ENCODE measurements at places on chromosomes 5 and 9.

DNA sequence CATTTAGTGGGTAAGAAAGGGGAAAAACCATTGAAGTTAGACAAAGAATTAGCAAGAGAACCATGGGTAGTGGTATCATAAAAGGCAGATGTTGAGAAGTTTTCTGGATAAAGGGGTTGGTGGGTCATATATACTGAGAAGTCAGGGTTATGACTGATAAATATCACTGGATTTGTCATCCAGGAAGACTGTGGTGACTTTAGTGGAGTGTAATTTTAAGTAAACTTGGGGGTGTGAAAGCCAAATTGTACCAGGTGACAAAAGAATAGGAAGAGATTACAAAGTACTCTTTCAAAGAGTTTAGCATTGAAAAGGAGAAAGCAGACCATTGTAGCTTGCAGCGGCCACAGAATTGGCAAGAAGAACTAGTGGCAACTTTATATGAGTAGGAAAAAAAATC lies 315.2 kb upstream of the DMAC1 start:
- DNase-seq = no peak

DNA sequence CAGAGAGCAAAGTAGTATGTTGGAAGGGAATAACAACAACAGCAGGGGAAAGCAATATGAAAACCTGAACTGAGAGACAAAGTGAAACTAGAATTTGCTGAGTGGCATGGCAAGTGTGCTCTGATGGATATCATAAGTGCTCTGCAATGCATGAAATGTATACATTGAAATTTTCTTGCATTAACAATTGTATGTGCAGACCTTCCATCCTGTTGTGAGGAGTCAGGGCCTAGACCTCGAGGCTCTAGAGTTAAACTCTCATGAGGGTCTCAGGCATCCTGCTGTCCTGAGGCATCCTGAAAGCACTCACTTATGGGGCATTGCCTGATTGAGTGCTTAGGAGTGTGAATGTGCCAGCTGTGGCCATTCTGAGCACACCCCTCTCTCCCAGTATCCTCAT lies 1.1 kb downstream of the ECM2 start:
- no peak for DNase-seq

DNA sequence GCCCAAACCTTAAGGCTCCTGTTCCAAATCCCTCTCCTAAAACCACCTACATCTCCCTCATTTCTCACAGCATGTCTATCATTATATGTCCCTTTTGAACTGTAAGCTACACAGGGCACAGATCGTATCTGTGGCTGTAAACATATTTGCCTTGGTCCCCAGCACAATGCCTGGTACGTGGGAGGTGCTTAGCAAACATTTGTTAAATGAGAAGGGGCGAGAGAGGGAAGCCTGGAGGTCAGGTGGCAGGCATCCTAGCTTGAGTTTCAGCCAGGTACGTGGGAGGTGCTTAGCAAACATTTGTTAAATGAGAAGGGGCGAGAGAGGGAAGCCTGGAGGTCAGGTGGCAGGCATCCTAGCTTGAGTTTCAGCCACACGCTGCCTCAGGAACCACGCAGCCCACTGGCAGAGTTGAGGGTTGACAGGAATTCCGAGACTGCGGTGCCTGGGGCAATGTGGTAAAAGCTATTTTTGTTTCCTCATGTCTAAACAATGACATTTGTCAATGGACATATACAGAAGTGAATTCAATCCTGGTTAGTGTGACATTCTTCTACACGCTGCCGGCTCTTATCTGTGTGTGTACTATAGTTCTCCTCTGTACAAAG lies 113.6 kb downstream of the EFNA5 start:
- DNase-seq = no peak

DNA sequence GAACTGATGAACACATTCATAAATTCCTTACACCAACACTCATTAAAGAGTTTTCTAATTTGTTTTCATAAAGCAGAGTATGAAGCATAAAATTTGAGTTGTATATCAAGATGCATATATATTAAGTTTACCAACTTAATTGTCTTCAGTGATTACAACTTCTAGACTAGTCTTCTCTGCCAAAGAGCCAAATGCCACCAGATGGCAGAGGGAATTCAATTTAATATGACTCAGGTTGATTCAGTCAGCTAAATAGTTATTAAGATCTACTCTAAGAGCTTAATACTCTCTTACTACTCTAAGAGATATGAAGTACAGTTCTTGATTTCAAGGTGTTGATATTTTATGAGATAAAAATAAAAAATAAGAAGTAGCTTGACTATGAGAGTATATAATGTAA lies 53.4 kb downstream of the CDH10 start:
- no peak for DNase-seq

GRCh38 chr9:78830301-78830700 lies 533.4 kb downstream of the PSAT1 start:
- no peak for DNase-seq

DNA sequence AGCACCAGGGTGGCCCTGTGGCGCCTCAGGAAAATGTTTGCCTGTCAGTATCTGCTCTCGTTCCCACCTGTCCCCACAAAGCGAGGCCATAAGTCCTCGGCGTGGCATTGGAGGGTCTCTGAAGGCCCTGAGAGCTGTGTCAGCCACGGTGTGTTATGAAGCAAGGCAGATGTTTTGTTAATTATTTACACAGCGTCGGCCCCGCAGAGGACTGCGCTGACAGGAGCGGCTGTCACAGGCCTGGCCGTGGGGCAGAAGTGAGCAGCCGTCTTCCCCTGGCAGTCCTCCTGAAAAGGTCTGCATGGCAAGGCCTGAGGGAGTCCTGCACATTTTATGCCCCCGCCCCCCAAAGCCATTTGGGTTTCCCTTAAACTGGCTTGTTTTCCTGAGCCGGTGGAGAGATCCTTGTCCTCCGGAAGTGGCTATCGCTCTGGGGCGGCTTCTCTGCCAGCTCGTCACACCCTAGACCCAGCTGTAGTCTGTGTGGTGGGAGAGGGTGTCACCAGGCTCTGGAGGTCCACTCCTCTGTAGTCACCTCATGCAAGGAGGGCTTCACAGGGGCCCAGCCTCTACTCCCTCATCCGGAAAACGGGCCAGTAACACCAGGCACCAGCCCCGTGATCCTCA lies 6.2 kb downstream of the NEK6 start:
- no peak for DNase-seq

Measured in NCI-H748 treated with DMSO at 0.1 percent for 48 hours (cell line).